ENCODE measurements at places on chromosomes 2 and 18.

- no peak for DNase-seq
Observed at GRCh38 chr2:19580264-19580663, 221.8 kb upstream of the OSR1 start.

GRCh38 chr18:10559553-10560451, 34.0 kb downstream of the NAPG start:
- DNase-seq = no peak

DNA sequence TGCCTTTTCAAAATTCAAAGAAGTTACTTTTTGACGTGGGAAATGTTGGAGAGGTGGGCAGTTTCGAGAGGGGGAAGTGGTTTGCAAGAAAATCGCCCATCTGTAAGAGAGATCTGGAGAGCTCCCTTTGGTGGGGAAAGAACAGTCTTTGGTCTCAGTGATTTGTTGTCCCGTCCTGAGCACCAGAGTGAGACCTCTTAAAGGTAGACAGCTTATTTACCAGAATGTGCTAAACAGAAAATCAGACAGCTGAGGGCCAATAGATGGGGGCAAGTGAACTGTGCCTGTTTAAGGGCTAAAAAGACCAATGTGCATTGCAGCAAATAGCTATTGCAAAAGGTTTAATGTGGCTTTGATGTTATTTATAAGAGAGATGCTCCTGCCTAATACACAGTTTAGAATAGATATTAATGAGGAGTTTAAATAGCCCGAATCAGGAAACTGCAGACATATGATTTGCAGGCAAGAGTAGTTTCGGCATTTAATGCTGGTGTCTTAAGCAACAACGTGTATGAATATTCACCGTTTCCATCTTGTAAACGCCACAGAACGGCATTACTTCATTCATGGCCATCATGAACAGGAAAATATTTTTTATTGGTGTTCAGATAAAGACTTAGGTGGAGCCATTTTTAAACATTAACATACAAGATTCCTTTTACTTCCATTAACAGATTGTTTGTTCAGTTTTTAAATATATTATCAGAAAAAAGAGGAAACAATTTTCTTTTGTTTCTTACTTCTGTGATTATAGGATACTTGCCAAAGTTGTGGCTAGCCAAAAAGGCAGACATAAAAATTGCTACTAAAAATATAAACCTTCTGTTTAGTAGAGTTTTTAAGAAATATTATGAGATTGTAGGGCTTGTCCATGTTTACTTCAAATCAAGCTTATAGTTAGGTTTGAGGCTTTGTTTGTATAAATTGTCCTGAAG, 29.6 kb downstream of the ARHGAP15 start:
- no peak for DNase-seq

- DNase-seq = no peak
Observed at GRCh38 chr2:114089636-114090319, 199.9 kb downstream of the ACTR3 start.

- DNase-seq = no peak
Observed at GRCh38 chr2:55093381-55093780, 43.1 kb upstream of the RTN4 start.

DNA sequence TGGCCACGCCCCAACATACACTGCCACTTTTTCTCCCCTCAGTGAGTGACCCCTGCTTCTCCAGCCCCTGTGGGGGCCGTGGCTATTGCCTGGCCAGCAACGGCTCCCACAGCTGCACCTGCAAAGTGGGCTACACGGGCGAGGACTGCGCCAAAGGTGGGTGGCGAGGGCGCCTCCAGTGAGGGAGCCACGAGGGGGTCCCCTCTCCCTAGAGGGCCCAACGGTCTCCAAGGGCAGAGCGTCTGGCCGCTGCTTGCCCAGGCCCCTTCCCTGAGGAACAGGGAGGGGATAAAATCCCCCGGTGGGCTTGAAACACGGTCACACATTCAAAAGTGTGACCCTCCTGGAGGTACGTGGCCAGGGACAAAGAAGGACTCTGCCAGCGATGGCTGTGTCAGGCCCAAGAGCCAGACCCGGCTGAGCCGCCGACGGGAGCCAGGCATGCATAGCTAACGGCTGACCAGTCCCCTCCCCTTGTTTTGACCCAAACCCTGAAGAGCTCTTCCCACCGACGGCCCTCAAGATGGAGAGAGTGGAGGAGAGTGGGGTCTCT, 37.2 kb downstream of the MTERF4 start:
- no peak for DNase-seq

DNA sequence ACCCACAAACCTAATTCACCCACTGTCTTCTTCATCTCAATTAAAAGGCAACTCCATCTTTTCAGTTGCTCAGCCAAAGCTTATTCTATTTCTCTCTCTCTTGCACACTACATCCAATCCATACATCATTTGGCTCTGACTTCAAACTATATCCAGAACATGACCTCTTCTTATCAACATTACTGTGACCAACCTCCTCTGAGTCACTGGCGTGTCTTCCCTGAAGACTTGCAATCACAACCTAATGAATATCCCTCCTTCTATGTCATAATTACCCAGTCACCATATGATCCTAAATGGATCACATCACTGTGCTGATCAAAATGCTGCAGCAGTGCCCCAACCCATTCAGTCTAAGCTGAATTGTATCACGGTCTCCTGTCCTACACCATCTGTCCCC, 22.6 kb upstream of the SULT1C3 start:
- no peak for DNase-seq

GRCh38 chr18:57853864-57854263, 50.7 kb upstream of the ATP8B1 start:
- no peak for DNase-seq

DNA sequence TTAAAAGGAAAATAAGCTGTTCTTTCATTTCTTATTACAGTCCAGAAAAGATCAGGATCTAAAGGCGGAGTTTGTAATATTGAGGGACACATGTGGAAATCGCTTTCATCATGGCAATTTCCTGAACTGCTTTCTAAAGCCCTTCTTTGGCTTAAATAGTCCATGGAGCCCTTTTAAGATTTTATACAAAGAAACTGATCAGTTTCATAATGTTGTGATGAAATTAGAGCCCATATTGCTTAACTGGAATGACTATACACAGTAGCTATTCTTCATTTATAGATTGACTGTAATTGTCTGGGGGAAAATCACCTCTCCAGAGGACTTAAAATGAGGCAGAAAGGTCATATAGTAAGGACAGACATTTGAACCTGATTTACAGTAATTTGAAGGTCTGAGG, 322.2 kb downstream of the ETAA1 start:
- no peak for DNase-seq

DNA sequence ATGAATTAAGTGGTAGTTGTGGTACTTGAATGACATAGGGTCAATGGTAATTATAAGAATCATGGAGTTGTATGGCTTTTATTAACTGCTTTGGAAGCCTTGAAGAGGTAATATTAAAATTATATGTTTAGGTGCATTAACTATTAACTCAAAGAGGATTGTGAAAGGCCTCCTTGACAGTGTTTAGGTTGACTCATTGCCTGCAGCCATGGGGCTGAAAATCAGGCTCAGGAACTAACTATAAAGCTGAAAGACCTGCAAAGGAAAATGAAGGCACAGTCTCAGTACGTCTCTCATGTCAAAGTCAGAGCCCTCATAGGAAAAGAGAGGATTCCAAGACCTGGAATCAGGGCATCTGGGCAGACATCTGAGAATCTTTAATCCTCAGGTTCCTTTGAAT, 31.0 kb downstream of the CACNB4 start:
- DNase-seq = no peak

GRCh38 chr2:59440491-59440890, 1113.0 kb downstream of the BCL11A start:
- no peak for DNase-seq

DNA sequence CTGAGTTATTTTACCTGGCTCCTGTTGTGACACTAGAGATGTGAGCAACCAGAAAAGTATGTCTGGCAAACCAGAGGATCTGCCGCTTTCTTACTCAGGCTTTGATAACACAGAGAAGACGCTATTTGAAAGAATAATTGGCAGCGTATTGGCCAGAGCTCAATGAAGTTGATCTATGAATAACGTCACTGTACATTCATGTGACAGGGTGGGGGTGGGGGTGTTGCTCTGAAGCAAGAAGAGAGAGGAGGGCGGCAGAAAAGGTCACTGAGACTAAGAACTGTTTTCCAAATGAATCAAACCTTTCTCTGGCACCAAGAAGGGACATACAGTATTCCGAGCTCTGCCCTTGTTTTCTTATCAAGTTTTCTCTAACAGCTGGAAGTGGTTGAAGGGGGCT, 1.7 kb upstream of the ONECUT2 start:
- no peak for DNase-seq

DNA sequence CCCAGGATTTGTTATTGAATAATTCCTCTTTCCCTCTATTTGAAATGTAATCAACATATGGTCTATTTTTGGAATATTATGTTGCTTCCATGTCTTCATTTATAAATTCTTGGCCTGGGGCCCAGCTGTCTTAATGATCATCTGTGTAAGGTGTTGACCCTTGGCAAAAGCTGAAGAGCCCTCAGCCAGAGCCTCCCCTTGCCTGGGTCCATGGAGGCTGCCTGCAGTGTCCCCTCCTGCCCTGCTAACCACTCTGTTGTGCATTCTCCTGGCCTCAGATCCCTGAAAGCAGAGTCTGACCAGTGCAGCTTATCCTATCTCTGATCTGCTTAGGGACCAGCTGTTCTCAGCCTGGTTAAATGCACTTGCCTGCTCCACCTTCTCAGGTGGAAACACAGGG, 226.1 kb upstream of the APCDD1 start:
- DNase-seq = no peak

DNA sequence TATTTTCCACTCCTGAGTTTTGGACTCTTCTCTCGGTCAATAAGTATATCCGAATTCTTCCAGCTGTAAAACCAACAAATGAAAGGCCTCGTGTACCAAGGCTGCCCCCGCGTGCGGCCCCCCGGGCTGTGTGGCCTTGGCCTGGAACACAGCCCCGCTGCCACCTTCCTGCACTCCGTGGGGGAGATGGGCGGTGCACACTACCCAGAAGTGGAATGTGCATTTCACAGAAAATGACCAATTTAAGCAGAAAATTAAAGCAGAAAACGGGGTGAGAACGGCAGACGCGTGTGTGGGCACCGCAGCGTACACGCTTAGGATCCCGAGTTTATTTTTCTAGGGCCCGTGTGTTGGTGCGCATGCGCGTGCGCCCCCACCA, 34.4 kb upstream of the ZNF516 start:
- DNase-seq = no peak

DNA sequence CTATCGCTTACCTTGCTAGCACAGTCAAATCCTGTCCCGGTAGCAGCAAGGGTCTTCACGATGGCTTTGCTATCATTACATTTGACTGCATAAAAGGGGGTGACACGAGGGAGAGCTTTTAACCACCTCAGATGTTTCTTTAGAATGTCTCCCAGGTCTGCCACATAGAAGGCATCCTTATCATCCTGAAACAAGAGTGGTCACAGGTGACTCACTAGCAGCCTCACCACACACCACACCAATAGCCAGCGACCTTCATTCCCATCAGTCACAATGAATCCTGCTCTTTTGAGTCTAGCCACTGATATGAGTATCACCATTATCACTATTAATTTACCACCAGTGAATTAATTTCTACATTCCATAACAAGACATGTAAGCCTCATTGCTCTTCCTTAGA, 3.7 kb downstream of the ODC1 start:
- no peak for DNase-seq

- no peak for DNase-seq
Observed at GRCh38 chr18:77262643-77263465, 13.2 kb downstream of the GALR1 start.

GRCh38 chr2:24459224-24460161, 31.6 kb upstream of the NCOA1 start:
- no peak for DNase-seq

- no peak for DNase-seq
Observed at GRCh38 chr2:234300391-234300925, 196.4 kb downstream of the ARL4C start.
